NCI-H1048 (cell line): ENCODE measurements at places on chromosomes 2 and 18.

DNA sequence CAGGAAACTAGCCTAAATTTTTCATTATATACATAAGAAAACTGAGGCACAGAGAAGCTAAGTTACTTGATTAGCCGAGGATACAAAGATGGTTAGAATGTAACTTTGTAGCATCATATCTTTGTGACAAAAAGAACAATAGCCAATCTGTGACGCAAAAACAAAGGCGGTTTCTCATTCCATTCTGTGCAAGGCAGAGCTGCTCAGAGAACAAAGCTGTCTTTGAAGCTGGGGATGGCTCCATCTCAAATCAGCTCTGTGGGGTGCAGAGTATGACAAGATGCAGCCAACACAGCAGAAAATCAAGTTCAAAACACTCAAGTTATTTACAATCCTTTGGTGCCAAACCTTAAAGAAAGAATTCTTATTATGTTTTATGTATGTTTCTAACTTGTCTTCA is 81.9 kb upstream of the VWC2L start:
- no peak for DNase-seq

DNA sequence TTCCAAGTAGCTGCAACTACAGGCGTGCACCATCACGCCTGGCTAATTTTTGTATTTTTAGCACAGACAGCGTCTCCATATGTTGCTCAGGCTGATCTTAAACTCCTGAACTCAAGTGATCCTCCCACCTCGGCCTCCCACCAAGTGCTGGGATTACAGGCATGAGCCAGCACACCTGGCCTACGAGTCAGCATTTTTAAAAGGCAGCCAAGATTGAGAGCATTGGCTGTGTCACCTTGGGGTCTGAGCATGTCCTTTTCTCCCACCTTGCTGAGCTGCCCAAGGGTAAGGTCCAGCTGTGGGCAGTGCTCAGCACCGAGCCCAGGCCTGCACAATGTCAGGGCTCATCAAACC is 142.8 kb upstream of the LMAN1 start:
- DNase-seq: no peak

DNA sequence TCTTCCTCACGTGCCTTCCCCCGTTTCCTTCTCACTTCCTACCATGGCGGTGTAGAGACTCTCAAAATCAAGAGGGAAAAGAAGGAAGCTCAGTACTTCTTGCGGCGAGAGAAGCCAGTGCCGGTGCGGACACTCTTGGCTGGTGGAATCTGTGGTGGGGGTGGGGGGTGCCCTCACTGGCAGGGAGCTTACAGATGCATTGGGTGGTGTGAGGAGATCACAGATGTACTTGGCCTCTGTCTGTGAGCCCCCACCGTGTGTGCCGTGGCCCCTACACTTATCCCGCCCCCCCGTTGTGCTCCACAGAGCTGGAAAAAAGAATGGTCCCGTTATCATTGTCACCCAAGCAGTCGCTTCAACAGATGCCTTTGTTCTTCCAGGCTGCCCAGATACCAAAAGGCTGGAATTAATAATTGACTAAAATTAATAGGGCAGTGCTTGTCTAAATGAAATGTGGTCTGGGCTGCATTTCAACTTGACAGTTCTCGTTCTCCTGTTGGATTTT is 79.8 kb downstream of the VAPA start:
- DNase-seq: no peak

DNA sequence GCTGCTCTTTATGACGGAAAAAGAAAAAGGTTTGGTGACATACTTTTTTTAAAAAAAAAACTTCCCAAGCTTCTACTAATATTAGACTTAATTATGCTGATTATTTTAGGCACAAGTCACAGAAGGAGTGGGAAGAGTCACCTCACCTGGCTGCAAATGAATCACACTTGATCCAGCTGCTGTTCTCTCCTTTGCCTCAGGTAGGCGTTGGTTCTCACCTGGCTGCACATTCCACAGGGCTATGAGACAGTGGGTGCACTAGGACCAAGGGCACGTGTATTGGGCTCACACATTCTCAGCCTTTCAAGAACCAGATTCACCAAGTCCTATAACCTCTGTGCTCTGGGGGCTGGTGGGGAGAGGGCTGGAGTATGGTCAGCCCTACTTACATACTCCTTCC is 93.3 kb downstream of the TGFA start:
- DNase-seq: no peak

GRCh38 chr2:23312996-23313606 is 71.9 kb upstream of the KLHL29 start:
- DNase-seq: no peak

GRCh38 chr2:44522846-44523245 is 161.1 kb downstream of the CAMKMT start:
- DNase-seq: no peak

GRCh38 chr2:126858991-126859390 is 39.7 kb upstream of the TEX51 start:
- no peak for DNase-seq

DNA sequence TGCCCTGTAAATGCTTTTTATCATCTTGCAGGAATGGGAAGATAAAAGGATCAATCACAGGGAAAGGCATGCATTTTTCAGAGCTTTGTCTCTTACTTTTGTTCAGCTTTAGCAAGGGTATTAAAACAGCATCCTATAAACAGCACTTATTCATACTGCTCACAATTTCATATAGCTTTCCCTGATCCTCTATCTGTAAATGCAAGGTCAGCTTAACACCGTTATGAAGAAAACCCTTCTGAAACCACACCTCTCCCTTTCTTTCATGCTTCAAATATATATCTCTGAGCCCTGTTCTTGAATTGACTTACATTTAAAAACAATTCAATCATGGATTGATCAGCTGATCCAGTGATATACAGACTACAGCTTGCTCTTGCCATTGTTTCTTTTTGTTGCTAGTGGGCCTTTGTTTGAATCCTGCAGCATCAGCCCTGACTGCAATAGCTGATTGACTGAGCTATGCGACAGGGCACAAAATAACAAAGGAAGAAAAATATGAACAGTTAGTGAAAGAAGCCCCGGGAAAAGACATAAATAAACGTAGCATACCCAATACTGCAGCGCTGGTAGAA is 795.5 kb upstream of the CDH2 start:
- DNase-seq: no peak

DNA sequence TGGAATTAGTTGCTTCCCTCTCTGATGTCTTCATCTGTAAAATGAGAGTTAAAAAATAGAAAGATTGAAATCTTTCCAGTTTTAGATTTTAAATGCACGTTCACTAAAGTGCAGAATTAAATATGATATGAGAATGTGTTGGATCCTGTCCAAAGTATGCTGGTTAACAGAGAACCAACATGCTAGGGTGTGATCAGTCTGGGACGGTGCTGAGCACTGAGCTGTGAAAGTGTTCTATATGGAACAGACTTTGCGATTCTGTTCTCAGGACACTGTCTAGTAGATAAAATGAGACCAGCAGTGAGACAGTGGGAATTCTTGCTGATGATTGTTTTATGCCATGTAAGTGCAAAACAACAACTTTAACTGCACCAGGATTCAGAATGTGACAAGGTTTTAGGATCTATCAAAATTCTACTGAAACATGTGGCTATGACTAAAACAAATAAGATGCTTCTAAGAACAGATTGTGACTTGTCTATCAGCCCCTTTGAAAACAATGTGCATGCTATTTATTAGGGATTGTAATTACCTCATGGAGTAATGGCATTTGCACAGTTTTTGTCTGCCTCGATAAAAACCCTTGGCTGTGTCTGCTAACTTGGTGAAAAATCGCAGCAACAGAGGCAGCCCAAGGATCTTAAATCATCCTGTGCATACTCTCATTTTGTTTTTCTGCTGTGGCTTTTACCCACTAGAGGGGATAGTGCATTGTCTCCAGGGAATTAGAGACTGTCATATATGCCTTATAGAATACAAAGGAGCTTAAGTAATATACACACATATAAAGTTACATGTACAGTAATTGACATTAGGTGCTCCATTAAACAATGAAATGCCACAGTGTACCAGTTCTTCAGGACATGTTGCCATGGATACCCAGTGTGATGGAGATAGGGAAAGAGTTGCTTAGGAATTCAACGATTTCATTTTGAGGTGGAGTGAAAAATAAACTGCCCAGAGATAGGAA is 55.1 kb downstream of the MAP3K20 start:
- no peak for DNase-seq

DNA sequence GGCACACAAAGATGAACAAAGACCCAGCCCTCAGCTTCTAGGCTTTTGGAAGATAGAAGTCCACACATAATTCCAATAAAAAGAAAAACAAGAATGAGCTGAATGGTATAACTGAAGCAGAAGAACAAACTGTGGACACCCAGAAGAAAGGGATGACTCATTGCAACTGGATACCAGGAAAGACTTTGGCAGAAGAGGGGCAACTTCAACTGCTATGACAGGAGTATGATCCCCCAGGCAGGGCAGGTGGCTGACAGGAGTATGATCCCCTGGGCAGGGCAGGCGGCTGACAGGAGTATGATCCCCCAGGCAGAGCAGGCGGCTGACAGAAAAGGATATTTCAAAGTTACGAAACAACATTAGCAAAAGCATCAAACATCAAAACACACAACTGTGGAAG is 21.6 kb downstream of the PID1 start:
- no peak for DNase-seq

DNA sequence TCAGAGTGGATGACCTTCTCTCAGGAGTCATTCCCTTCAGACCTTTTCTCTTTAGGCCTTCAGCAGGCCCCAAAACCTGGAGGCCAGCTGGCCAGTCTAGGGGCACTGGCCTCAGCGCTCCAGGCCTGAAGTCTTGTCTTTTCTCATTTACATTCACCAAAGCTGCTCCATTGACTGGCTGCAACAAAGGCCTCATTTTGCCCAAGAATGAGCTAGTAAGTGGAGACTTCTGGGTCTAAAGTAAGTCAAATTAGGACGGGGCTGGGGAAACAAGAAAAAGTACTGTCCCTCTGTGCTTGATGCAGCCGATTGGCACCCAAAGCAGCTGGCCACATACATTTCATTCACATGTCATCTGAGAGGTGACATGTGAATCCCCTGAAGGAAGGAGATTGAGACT is 83.8 kb upstream of the RIOK3 start:
- DNase-seq: no peak

DNA sequence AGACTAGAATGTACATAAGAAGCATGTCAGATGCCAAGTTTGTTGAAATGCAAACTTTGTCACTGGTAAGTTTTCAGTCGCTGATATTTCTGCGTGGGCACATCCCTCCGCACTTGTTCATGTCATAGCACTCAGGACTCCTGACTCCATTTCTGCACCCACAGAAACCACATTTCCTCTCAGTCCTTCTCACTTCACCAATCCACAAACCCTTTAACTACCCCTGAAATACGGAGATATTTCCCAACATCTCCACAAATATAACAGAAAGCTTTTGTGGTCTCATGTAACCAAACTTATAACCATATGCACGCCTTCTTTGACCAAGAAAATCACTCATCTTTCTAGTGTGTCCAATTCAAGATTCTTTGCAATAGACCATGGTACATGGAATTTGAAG is 276.9 kb upstream of the ERBB4 start:
- DNase-seq: no peak

GRCh38 chr2:138474100-138474825 is 27.3 kb upstream of the SPOPL start:
- no peak for DNase-seq

DNA sequence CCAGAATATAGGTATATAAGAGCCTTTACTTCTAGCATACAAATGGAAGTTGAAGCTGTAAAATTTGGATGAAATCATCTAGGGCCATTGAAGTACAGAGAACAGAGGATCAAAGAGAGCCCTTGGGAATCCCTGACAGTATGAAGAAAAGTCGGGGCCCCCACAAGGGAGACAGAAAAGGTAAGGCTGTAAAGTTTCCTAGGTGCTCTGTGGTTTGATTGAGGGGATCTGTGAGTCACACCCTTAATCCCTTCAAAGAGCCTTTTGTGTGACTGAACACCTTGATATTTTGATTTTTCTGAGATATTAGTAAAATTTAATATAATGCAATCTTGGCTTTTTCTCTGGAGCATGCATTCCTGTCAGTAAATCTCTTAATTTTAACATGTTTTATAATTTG is 961.7 kb upstream of the TMEFF2 start:
- DNase-seq: no peak

GRCh38 chr2:236169741-236170589 is 1.8 kb upstream of the GBX2 start:
- DNase-seq: no peak

DNA sequence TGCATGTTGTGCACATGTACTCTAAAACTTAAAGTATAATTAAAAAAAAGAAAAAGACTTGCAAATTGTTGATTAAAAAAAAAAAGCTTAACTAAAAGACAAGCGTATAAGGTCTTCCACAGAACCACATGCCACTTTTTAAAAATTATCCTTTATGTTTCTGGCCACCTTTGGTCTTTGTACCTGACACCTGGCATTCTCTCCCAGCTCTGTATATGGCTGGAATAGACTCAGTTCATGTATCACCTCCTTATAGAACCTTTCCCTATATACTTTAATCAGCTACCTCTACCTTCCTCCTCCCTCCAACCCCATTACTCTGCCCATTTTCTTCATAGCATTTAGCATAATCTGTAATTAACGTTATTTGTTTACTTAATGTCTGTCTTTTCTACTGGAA is 32.6 kb downstream of the HYCC2 start:
- DNase-seq: no peak

GRCh38 chr18:6150430-6150829 is 255.1 kb upstream of the TMEM200C start:
- no peak for DNase-seq

GRCh38 chr2:24740142-24740541 is 53.0 kb downstream of the PTRHD1 start:
- DNase-seq: no peak

DNA sequence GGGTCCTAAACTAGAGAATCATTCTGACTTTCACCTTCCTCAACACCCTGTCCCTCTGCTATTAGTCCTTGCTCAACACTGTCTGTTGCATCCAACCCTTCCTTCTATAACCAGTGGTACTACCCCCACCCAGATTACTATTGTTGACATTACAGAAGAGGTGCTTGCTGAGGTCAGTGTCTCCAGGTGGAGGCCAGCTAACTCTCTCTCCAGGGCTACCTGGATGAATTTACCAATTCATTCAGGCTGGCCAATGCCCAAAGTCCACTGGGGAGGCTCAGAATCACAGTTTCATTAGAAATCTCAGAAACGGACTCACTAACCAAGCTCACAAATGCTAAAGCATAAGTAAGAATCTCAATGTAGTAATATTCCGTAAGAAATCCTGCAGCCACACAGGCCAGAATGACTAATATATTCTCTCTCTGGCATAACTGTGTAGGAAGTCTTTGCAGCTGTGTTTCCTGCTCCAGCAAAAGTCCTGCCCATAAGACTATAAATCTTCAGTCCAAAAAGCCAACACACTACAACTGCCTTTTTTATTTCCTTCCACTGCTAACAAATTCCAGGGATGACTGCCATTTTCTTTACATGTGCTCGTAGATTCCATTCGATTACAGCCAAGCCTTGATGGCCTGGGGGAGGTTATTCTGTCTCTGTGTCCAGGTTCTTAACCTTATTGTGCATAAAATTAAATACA is 10.0 kb upstream of the TTR start:
- no peak for DNase-seq

GRCh38 chr2:239917125-239917956 is 107.8 kb downstream of the NDUFA10 start:
- DNase-seq: no peak

- no peak for DNase-seq
Measured at GRCh38 chr2:154455866-154456265, 242.6 kb upstream of the KCNJ3 start.
